ENCODE measurements at places on chromosomes 1 and 21.

- no peak for DNase-seq
Observed at GRCh38 chr1:99643021-99643779, 2.7 kb upstream of the PALMD start.

DNA sequence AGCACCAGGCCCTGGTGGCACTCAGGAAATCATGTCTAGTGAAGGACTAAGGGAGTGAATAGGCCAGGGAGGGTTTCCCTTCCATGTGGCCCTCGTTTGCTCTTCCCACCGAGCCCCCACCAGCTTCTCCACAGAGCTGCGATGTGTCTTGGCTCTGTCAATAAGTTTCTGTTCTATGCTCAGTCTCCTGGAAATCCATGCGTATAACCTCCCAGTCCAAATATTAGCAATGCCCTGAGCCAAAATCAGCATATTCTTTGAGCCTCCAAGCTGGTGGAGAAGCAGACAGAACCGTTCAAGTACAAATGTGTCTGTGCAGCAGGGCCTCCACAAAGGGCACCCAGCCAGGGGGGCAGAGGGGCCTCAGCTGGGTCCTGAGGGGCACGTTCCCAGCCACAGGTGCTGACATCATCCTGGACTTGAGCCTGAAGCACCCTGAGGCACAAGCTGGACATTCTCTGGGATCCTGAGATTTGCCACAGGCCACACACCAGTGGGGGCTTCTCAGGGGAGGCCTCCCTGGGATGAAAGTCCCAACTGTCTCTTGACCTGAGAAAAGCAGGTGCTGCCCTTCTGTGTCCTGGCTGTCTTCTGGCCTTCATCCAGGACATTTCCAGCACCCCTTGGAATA, 350.5 kb upstream of the VAMP3 start:
- no peak for DNase-seq

DNA sequence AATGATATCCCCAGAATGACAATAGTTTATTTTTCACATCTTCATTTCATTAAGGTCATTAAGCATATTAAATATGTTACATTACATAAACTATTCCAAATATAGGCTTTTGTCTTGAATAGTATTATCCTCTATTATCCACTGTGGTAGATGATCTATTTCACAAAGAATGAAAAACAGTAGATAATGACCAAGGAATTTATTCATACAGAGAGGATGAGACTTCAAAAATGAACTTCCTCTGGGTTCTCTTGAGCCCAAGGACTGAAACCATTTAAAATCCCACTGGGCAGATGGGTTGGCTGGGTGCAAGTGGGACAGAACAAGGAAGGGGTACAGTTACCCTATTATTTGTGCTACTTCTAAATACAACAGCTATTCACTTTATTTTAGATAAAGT, 33.0 kb downstream of the PTPN14 start:
- no peak for DNase-seq

DNA sequence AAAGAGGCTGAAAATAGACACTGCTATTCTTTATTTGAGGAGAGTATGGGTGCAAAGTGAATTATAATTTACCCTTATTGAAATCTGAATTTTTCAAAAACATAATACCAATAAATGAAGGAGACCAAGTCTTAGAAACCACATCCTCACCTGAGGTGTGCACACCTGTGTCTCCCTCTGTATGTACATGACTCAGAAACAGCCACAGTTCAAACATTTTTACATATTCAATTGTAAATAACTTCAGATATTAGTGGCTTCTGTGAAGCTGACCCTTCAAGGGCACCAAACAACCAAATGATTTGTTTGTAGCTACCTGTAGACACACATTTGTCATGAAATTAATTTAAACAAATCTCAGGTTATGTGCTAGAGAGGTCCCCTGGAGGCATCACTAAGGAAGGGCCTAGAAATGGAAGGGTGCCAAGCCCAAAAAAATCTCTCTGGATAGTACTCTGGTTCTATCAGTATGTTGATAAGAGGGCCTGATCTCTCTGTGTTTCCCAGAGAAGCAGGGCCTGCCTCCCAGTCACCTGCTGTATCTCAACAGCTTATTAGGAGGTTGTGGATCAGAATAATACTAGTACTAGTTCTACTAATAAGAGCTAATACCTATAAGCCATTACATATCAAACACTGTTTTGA, 28.1 kb downstream of the ERI3 start:
- DNase-seq: no peak

DNA sequence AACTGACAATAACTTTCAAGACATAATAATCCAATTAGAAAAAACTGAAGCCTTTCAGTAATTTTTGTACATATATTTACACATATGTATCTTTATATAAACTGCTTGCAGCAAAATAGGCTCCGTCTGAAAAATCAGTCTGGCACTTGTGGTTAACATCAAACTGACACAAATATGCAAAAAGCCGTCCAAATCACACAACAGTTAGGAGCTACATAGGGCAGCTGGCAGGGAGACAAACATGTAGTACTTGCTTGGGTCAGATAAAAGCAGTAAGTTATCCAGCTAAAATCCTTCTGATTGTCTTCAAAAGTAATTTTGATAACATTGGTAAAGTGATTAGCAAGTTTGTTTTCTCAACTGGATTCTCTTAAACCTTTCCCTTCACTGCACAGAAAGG, 14.7 kb upstream of the GUCA2A start:
- no peak for DNase-seq

DNA sequence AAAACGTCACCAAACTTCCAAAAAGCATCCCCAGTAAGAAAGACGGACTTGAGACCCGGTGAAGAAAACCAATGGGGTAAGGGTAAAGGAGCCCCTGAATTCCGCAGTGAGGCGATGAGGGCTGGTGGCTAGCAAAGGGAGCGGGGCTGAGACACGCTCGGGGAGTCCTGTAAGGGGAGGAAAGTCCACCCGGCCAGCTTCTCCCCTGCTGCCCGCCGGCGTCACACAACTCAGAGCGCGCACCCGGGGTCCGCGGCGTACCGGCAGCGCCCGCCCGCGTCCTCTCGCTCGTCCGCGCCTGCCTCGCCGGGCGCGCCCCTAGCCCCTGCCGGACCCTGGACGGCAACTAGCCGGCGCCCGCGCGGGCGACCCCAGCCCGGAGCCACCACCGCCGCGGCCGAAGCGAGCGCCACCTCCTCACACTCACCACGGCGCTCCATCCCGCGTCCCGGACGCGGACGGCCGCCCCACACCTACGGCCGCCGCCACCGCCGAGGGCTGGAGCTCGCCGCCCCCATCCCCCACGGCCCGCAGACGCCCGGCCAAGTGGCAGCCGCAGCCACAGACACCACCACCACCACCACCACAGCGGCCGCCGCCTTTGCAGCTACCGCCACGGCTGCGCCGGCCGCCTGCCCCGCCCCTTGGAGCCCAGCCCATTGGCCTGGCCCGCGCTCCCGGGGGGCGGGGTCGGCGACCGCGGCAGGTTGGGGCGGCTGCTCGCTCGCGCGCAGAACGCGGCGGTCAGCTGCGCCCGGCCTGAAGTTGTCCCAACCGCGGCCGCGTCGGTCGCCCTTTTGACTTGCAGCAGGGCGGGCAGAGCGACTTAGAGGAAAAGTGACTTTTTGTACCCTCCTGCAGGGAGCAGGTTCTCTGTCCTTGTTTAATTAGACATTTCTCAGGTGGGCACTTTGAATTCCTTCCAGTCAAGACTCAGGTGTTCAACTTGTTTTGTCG, 10.0 kb upstream of the ARHGAP29 start:
- DNase-seq: no peak

- DNase-seq: no peak
Observed at GRCh38 chr1:43518935-43519686, 11.6 kb upstream of the PTPRF start.

DNA sequence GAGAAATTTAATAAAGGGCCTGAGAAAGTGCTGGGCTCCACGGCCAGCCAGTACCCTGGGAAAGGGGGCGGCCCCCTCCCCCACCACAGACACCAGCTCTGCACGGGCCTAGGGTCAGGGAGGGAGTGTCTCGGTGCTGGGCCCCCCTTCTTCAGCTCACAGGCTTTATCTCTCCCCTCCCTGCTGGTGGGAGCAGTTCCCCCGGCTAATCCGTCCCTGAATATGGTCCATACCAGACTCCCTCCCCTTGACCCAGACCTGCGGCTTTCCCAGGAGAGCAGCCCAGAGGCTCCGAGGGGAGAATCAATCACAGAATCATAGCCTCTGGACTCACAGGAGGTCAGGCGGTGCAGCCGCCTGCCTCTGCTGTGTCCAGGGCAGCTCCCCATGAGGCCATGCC, 26.0 kb upstream of the RSPO1 start:
- DNase-seq: no peak

DNA sequence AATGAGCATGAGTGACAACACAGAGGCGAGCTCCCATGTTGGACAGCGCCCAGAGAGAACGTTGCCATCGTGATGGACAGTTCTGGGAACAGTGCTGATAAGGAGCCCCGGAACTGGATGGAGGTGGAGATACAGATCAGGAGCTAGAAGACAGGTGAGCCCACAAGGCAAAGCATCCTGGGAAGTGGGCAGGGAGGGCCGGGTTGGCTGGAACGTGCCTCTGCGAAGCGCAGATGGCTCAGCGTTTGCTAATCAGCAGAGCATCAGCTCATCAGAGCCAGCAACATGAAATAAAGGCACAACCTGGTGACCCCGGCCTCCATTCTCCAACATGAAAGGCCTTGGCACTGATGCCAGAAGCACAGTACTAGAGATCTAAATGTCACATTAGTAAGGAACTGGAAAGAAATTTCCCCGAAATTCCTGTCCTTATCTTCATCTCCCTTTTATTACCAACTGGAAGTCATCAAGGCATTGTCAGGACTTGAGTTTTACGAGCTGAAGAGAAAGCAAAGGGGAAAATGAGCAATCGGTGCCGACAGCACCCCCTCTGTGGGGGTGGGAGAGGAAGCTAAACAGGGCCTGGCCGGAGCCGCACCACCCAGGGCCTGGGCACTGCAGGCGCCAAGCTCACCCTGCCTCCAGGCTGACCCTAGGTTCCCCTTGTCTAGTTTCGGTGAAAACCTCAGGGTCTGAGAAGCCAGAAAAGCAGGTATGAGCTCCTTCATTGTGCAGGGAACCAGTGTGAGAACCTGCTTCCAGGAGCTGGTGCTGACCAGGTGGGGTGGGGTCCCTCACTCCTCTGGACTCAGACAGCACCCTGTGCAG, 19.9 kb downstream of the ABCA4 start:
- DNase-seq: no peak
